ENCODE measurements at places on chromosomes 2 and 18.

- DNase-seq = peak; percentile 62
Measured at GRCh38 chr2:99488539-99489062, 1.2 kb downstream of the REV1 start.

GRCh38 chr2:127706215-127706990, 5.1 kb downstream of the SFT2D3 start:
- no peak for DNase-seq

- peak; percentile 66 for DNase-seq
Measured at GRCh38 chr2:139142252-139142880, 362.2 kb upstream of the NXPH2 start.

- no peak for DNase-seq
Measured at GRCh38 chr2:43138441-43138840, 88.0 kb downstream of the ZFP36L2 start.

- no peak for DNase-seq
Measured at GRCh38 chr2:43455731-43456642, 139.9 kb downstream of the THADA start.

GRCh38 chr2:170816504-170817092, at the start of gene GAD1:
Gene GAD1 (plus strand): TSS chr2:170816887. CDS start chr2:170818592, 1,705 bp downstream.
- DNase-seq = peak; percentile 81

Measured in epithelial cell of esophagus (primary cell).